ENCODE measurements at places on chromosomes 2 and 18.

GRCh38 chr2:125564471-125564870 lies 1091.5 kb upstream of the GYPC start:
- DNase-seq = no peak

DNA sequence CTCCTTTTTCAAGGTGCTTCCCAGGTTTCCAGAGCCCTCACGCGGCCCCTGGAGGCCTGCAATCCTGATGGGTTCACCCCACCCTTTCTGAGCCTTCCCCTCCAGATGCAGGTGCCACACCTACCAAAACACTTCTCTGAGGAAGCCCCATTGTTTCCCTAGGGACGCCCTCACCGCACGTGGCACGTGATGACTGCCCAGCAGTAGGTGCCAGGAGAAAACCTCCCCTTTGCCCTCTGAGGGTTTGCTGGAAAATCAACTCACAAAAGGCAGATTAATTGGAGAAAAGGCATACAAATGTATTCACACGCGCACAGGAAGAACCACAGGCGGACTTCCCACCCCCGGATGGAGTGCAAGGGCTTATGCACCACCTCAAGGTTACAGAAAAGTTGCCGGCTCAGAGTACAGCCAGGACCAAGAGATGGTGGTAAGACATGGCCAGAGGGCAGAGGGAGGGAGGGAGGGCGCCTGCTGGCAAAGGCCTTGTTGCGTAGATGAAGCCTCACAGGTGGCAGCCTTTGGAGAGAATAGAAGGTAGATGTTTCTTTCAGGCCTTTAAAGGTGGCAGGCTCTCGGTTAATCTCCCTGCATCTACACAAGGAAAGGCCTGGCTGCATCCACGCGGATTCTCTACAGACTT lies 269.4 kb upstream of the RAB6C start:
- no peak for DNase-seq

GRCh38 chr2:15808944-15809343 lies 131.4 kb upstream of the MYCN start:
- DNase-seq = no peak

- no peak for DNase-seq
Measured at GRCh38 chr2:144701259-144701658, 181.3 kb upstream of the ZEB2 start.

DNA sequence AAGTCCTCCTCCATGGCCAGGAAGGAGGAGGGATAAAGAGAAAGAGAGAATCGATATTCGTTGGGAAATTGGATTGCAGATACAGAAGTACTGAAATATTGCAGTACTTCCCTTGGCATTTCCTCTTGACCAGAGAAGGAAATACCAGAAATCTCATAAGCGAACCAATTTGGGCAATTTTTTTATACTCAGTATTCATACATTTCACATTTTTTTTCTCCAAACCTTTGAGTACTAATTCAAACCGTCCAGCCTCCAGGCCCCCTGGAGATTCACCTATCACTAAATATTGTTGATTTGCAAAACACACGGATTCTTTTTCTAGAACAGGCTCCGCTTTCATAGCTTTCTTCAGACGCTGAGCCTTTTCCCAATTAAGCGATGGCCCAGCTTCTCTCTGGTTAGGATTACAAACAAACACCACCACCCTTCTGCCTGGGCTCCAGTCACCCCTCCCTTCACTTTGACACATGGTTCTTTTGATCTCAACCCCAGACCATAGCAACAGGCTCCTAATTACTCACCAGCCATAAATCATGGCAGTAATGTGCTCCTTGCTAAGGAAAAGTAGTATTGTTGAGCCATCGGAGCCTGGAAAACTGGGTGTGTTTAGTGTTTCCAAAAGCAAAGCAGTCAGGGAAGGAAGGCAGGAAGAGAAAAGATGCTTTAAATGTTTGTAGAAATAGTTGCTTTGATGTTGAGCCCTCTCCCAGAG lies 138.4 kb upstream of the CCDC68 start:
- no peak for DNase-seq

- DNase-seq = no peak
Measured at GRCh38 chr18:25164848-25165811, 186.8 kb downstream of the ZNF521 start.

DNA sequence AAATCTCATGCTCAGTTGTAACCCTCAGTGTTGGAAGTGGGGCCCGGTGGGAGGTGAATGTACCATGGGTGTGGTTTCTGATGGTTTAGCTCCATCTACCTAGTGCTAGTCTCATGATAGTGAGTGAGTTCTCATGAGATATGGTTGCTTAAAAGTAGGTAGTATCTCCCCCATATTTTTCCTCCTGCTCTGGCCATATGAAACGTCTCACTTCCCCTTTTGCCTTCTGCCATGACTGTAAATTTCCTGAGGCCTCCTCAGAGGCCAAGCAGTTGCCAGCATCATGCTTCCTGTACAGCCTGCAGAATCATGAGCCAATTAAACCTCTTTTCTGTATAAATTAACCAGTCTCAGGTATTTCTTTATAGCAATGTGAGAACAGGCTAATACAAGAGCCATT lies 62.8 kb upstream of the RNF152 start:
- no peak for DNase-seq

GRCh38 chr2:152607793-152608300 lies 109.4 kb downstream of the PRPF40A start:
- DNase-seq = no peak

GRCh38 chr2:230949966-230950873 lies 25.2 kb upstream of the GPR55 start:
- DNase-seq = no peak

GRCh38 chr2:174473796-174474195 lies 13.0 kb downstream of the GPR155 start:
- DNase-seq = no peak

DNA sequence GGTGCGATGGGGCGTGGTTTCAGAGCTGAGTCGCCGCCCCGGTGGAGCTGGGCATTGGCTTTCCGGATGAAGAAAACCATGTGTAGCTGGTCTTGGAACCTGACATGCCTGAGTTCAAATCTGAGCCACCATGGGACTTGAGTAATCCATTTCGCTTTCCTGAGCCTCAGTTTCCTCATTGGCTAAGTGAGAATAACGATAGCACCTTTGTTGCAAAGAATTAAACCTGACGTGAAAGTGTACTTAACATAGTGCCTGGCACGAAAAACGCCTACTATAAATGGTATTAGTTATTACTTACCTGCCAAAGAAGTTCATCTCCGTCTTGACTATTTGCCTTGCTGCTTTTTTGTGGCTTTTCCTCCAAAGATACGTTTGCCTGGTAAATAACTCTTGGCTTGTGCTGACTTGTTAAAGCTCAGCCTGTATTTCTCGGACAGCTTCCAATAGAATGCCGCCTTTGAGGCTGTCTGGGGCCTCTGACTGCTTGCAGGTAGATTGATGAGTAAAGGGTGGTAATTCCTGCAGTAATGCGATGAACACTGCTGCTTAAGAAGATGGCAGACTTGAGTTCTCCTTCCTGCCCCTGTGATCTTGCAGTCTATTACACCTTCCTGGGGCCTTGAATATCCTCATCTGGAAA lies 1.3 kb downstream of the CDCA7 start:
- no peak for DNase-seq

GRCh38 chr2:186603286-186603685 lies 13.4 kb downstream of the ITGAV start:
- no peak for DNase-seq

GRCh38 chr2:120382541-120383144 lies 36.7 kb downstream of the INHBB start:
- no peak for DNase-seq

- DNase-seq = no peak
Measured at GRCh38 chr2:229342376-229342775, 71.3 kb upstream of the PID1 start.

GRCh38 chr2:103151046-103151445 lies 389.2 kb downstream of the TMEM182 start:
- DNase-seq = no peak

DNA sequence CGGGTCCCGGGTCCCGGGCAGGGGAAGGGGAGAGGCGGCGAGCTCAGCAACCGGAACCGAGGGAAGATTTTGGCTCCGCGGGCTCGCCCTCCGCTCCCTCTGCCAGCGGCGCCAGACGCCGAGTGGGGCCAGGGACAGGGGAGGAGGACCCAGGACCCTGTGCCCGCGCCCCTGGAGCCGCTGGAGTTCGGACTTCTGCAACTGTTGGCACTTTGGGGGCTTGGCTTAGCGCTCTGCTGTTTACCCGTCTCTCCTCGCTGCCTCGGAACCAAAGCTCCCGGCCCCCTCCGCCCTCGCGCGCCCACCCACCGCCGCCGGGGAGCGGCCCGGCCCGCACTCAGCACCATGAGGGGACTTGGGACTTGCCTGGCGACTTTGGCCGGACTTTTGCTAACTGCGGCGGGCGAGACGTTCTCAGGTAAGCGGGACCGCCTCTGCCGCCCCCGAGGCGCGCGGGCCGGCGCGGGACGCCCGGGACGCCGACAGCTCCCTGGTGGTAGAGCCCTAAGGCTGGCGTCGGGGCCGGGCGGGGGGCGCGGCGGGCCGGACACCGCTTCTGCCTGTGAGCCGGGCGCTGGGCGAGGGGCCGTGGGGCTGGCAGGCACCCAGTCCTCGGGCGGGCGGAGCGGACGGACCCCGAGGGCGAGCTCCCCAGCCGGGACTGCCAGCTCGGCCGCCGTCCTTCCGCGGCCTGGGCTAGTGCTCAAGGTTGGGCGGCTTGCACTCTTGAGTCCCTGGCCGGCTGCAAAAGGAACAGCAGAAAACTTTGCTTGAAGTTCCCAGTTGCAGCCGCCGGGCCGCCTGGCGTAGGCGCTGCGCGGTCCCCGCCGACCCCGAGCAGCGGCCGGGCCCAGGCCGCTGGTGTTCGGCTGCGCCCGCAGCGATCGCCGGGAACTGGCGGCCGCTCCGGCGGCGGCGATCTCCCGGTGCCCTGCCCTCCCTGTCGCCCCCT lies 634 bp downstream of the PTPRM start:
- DNase-seq = no peak

DNA sequence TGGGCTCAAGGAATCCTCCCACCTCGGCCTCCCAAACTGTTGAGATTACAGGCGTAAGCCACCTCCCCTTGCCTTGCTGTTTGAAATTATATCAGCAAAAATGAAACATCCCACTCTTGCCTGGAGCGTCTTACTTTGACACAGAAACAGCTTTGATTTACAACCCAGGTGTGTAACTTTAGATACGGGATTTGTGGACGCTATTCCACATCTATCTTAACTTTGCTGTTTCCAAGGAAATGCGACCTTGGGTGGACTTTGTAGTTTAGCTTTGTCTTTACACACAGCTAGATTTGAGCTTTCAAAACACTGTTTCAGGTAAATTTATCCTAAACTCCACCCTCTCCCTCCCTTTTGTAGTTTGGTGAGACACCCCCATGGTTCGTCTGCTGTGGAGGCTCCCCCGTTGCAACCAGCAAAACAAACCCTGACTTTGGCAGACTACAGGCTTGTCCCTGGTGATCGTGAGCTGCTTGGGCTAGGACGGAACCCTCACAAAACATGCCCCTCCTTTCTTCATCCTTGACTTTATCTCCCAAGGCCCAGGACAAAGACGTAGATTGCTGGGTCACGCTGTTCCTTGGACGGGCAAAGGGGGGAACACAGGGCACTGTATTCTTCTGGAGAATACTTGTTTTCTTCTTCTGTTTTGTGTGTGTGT lies 5.5 kb upstream of the MSH6 start:
- DNase-seq = no peak

DNA sequence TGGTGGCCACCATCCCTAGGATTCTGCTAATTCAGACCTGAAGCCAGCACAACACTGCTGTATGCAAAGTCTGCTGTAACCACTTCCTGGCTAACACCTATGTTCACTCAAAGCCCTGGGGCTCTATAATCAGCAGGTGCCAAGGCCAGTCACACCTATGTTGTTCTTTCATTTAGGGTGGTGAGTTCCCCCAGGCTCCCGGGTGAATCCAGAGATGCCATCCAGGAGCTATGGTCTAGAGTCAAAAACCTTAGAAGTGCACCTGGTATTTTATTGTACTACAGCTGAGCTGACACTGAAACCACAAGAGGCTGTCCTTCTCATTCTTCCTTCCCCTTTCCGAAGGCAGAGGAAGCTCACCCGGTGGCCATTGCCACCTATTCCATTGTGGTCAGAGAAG lies 46.2 kb upstream of the CCDC141 start:
- DNase-seq = no peak

GRCh38 chr18:65265761-65266160 lies 485.1 kb upstream of the CDH7 start:
- no peak for DNase-seq

GRCh38 chr2:47503481-47504070 lies 100.6 kb downstream of the MSH2 start:
- DNase-seq = no peak

- DNase-seq = no peak
Measured at GRCh38 chr2:62145478-62146100, 50.3 kb upstream of the B3GNT2 start.

Data from effector CD8-positive, alpha-beta T cell (primary cell).